Left renal pelvis (tissue), 4 donors: ENCODE measurements at places on chromosomes 2 and 18. TPM values are rescaled to one million over a fixed set of nuclear protein-coding genes. Genes with fewer than 3 reads are reported as not detected.

The C2orf66 gene
- 0.26 TPM for polyA plus RNA-seq

The CYS1 gene
- 6.1 TPM for polyA plus RNA-seq

The COLEC12 gene
- 36.5 TPM for polyA plus RNA-seq

The REG1B gene
- not detected for polyA plus RNA-seq

- DNase-seq, result no peak
Observed at GRCh38 chr2:10608273-10608672, 81.5 kb downstream of the NOL10 start.

DNA sequence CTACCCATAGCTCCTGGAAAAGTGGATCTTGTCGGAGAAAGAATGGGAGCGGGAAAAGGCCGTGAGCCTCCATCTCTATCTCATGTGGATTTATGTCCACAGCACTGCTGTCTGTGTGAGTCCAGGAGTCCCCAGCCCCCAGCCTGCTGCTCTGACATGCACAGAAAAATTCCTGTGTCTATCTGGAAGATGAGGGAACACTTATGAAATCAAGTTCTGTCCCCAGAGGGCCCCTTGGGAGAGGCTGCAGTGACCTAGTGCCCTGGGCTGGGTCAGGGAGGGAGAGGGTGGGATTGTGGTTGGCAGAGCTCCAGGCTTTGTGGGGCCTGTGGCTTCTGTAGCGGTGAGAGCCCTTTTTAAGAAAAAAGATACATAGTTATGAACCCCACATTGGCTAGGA lies 37.6 kb downstream of the HJURP start:
- DNase-seq, result no peak

GRCh38 chr2:74843899-74844298 lies 10.0 kb downstream of the HK2 start:
- no peak for DNase-seq

- no peak for DNase-seq
Observed at GRCh38 chr18:3972291-3972930, 482.7 kb downstream of the DLGAP1 start.

- DNase-seq, result no peak
Observed at GRCh38 chr2:37720533-37721200, 49.2 kb upstream of the CDC42EP3 start.

GRCh38 chr2:16525265-16525887 lies 140.3 kb downstream of the CYRIA start:
- no peak for DNase-seq

DNA sequence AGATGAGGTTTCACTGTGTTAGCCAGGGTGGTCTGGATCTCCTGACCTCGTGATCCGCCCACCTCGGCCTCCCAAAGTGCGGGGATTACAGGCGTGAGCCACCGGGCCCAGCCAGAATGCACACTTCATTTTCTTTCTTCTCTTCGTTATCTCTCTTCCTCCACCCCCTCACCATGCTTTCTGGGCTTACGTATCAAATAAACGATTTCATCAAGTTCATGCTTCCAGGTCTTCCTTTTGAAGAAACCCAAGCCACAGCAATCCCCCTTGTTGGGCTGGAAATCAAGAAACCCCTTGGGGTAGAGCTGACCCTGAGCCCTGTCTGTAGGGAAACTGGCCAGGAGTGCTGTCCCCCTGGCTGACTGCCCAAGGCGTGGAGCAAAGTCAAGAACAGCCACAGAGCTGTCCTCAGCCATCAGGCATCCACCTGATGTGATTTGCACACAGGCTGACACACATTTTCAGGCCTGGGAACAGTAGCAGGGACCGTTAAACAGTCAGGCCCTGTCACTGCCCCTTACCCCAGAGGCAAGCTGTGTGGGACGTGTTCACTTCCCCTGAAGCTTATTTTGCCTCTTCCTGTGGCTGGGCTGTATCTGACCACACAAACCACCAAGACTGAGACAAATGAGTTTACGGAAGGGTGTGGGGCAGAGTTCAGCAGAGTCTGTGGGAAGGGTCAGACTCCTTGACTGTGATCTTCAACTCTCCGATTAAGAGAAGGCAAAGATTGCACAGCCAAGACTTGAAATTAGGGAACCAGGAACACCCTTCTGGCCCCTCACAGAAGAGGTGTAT lies 15.1 kb upstream of the NMUR1 start:
- no peak for DNase-seq

DNA sequence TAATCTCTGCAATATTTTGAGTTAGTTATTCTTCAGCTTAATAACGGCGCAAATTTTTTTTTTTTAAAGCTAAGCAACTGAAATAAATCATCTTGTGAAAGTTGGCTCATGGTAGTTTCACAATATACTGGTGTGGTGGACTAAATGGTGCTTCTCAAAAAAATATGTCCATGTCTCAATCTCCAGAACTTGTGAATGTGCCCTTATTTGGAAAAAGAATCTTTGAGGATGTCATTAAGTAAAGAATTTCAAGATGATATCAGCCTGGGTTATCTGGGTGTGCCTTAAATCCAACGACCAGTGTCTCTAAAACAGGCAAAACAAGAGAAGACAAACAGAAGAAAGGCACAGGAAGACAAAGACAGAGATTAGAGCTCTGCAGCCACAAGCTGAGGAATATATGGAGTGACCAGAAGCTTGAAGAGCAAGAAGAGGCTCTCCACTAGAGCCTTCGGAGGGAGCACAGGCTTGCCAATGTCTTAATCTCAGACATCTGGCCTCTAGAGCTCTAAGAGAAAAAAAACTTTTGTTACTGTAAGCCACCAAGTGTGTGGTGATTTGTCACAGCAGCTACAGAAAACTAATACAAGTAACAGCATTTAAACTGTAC lies 71.4 kb downstream of the HNMT start:
- no peak for DNase-seq
